ENCODE measurements at places on chromosomes 5 and 9. TPM values are rescaled to one million over a fixed set of nuclear protein-coding genes. Genes with fewer than 3 reads are reported as not detected.

GRCh38 chr9:84996029-84996428 lies 326.5 kb downstream of the NTRK2 start:
- H3K36me3 ChIP-seq = no peaks in the 10 kb centered on the region
- no peak overlapping the region for H3K27ac ChIP-seq
- peaks cover 13% of the 10 kb centered on the region for H3K27me3 ChIP-seq
- no peak for DNase-seq
- H3K4me1 ChIP-seq = no peaks in the 10 kb centered on the region

DNA sequence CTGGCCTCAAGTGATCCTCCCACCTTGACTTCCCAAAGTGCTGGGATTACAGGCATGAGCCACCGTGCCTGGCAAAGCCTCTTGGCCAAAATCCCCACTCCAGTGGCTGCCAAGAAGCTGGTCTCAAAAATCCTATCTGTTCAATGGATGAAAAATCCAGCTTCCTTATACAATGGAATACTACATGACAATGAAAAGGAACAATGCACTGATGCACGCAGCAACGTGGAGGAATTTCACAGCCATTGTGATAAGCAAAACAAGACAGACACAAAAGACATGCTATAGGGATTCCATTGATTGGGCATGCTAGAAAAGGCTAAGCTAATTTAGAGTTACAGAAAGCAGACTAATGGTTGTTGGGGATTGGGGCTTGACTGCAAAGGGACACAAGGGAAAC lies 13.1 kb upstream of the SFXN1 start:
- no peaks in the 10 kb centered on the region for H3K27me3 ChIP-seq
- H3K27ac ChIP-seq = no peak overlapping the region
- no peak overlapping the region for H3K4me3 ChIP-seq
- peaks cover 4% of the 10 kb centered on the region for H3K4me1 ChIP-seq

GRCh38 chr9:75121914-75122558 lies 33.7 kb downstream of the OSTF1 start:
- no peaks in the 10 kb centered on the region for H3K27me3 ChIP-seq
- H3K4me1 ChIP-seq = no peaks in the 10 kb centered on the region
- peaks cover 12% of the 10 kb centered on the region for H3K36me3 ChIP-seq
- no peak overlapping the region for H3K27ac ChIP-seq
- H3K4me3 ChIP-seq = no peak overlapping the region

Gene HEMGN
- not detected for total RNA-seq

Gene PCDHGB2
- total RNA-seq = 8.9 TPM

Gene GOLGA2
- 62.3 TPM for total RNA-seq

Gene MTX3
- total RNA-seq = 28.8 TPM

Gene TLX3
- total RNA-seq = 6.9 TPM

Gene PTPRD
- 64.1 TPM for total RNA-seq
